ENCODE measurements at places on chromosomes 13 and 19.

DNA sequence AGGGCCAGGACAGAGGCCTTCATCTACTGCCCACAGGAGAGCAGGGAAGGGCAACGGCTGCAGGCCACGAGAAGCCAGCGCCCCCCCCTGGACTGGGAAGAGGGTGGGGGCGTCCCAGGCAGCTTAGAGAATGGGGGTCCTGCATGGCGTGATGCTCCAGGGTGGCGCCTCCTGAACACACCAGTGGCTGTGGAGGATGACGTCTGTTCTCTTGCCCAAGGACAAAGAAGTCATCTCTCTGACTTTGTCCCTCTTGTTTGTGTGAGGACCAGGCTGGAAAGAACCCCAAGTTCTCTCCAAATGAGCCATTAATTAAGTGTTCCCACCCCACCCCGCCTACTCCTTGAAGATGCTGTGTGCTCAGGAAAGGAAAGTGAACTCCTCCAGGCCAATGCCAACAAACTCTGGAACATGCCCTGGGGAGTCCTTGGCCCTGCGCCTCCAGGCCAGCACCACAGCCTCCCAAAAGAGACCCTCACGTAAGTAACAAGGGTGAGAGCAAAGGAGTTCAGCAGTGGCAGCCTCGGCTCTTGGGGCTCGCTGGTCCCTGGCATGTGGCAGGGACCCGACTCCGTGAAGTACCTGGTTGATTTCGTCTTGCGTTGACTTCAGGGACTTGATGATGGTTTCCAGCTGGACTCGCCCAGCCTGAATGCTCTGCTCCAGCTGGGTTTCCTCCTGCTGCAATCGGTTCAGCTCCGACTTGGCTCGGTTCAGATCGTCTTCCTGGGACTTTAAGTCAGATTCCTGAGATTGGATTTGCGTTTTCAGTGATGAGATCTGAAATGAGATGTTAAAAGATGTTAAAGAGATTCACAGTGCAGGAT lies 68.4 kb downstream of the EPS15L1 start:
- DNase-seq, result no peak

- no peak for DNase-seq
Observed at GRCh38 chr19:49149652-49150105, 5.5 kb downstream of the HRC start.

DNA sequence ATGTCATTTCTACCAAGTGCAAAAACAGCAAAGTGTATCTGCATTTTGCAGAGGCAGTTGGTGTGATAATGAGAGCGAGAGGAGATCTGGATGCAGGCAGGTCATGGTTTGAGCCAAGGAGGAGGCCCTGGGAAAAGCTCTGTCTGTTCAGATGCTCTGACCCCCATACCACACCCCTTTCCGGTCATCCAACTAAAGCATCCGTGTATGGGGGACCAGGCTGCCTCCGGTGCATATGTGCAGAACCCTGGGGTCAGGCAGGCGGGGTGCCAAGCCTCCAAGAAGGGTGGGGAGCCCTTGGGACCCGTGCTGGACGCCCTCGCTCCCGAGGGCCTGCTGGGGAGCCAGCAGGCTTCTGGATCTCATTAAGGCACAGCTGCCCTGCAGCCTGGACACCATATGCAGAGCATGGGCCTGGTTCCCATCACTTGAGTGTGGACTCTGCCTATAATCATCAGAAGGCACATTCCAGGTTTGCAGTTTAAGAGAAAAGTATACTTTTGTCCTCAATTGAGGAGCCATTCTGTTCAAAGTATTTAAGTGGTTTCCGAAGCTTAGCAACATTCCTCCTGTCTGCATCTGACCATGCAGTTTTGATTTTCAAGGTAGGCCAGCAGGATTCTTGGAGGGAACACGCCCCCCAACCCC lies 56.1 kb downstream of the ALOX5AP start:
- no peak for DNase-seq

- no peak for DNase-seq
Observed at GRCh38 chr13:85137516-85137915, 661.7 kb downstream of the SLITRK6 start.

Data from stimulated activated CD4-positive, alpha-beta T cell treated with anti-CD3 and anti-CD28 coated beads, Interleukin-4, amount 100 ng/mL, for 4 hours (primary cell).